NCI-H345 (cell line): ENCODE measurements at places on chromosomes 2 and 18.

- DNase-seq = no peak
Measured at GRCh38 chr2:74102516-74102915, 45.2 kb downstream of the BOLA3 start.

DNA sequence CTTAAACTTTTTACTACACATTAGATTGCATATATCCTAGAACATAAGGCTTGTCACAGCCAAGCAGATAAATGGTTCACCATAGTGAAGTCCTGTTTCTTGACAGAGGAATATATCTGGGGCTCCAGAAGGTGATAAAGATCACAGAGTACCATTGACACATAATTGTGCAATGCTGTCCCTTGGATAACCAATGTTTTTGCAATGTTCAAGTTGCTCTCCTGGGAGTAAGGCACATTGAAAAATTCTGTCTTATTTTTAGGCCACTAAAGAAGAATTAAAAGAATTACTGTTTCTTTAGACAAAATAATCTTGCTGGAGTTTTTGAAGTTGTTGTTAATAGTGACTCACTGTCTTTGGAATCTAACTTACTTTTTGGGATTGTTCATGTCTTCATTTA lies 1132.8 kb downstream of the LRP1B start:
- DNase-seq = no peak

DNA sequence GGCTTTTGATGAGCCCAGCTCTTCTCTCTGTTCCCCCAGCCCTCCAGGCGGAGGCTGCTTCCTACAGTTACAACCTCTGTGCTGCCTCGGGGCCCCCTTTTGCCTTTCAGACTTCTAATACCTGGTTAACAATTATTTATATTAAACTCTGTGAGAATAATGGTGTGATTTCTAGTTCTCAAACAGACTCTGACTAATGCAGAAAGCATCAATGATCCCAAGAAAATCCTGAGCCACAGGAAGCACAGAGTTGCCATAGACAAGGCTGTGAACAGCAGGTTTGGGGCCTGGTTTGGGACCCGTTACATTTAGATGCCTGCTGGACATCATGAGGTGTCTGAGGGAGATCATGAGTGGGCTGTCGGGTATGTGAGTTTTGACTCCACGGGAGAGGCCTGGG lies 37.4 kb upstream of the MYO3B start:
- DNase-seq = no peak

DNA sequence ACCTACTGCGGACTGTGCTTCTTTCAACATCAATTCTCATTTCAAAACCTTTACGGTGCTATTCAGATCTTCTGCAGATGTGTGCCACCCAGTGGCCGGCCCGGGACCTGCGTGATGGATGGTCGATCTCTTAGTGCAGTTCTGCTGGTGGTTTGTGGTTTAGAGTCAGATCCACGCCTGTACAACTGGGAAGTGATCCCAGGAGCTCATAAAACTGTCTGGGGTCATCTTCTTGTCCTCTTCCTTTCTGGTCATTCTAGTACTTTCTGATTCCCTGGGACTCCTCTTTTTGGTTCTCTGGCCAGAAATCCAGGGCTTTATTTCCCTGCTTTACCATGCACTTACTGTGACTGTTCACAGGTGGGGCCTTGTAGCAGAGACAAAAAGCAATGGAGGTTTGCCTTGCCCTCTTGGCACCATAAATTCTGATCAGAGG lies 15.8 kb upstream of the SELENOI start:
- DNase-seq = peak; percentile 85

GRCh38 chr18:12361770-12362378 lies 15.2 kb downstream of the AFG3L2 start:
- no peak for DNase-seq

GRCh38 chr18:10707294-10707693 lies 181.5 kb downstream of the NAPG start:
- no peak for DNase-seq

DNA sequence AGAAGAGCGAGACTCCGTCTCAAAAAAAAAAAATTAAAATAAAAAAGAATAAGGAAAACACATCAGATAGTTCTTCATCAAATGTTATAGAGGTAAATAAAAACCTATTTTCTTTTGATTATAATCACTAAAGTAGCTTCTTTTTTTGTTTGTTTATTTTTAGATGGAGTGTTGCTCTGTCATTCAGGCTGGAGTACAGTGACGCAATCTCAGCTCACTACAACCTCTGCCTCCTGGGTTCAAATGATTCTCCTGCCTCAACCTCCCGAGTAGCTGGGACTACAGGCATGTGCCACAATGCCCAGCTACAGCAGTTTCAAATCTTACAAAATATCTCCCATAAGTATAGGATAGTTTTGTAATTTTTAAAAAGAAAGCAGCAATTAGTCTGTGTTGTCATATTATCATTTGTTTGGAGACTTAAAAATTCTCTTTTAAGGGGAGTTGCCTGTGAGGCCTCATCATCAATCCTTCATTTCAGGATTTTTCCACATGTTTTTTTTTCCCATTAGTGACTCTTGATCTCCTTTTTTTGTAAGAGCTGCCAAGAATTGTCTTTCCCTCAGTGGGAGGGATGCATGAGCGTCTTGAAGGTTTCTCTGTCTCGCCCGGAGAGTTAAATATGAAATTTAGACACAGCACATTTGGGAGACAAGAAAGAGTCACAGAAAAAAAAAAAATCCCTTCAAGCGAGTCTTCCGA lies 275.9 kb downstream of the CDCA7 start:
- no peak for DNase-seq

- DNase-seq = no peak
Measured at GRCh38 chr18:957829-958228, 53.2 kb downstream of the ADCYAP1 start.
